ENCODE measurements at places on chromosomes 1 and 21.
A peak's percentile ranks its signal among the peaks of the same experiment; 100 is the strongest.

GRCh38 chr1:201358596-201358995 is 18.9 kb downstream of the TNNT2 start:
- DNase-seq, result no peak

- DNase-seq, result no peak
Observed at GRCh38 chr21:43280949-43281633, 112.3 kb downstream of the CRYAA start.

DNA sequence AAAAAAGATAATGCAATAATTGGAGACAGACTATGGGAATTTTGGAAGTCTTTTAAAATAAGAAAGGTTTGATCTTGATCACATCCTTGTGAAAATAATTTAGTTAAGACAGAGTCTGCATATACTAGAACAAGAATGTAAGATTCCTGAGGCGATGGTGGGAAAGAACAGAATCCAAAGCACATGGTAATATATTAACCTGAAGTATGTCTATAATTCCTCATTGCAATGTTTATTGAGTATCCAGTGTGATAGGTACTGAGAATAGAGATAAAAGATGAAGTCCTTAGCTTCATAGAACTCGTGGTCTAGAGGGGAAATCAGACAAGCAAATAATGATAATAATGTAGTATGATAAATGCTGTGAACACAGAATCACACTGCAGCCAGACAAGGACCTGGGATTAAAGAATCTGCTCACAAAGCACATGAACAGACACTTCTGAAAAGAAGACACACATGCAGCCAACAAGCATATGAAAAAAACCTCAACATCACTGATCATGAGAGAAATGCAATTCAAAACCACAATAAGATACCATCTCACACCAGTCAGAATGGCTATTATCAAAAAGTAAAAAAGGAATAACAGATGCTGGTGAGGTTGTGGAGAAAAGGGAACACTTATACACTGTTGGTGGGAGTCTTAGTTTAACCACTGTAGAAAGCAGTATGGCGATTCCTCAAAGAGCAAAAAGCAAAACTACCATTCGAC is 6.9 kb upstream of the ANGPTL3 start:
- no peak for DNase-seq

- DNase-seq, result peak; percentile 61
Observed at GRCh38 chr1:21594501-21594900, 74.7 kb downstream of the RAP1GAP start.

DNA sequence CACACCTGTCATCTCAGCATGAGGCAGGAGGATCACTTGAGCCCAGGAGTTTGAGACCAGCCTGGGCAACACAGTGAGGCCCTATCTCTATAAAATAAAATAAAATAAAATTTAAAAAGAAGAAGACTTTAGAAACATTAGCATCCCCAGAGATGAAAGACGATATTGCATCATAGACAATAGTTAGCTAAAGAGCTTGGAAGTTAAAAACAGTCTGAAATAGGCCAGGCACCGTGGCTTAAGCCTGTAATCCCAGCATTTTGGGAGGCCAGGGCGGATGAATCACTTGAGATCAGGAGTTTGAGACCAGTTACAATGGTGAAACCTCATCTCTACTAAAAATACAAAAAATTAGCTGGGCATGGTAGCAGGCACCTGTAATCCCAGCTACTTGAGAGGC is 59.3 kb downstream of the RIMS3 start:
- DNase-seq, result no peak

DNA sequence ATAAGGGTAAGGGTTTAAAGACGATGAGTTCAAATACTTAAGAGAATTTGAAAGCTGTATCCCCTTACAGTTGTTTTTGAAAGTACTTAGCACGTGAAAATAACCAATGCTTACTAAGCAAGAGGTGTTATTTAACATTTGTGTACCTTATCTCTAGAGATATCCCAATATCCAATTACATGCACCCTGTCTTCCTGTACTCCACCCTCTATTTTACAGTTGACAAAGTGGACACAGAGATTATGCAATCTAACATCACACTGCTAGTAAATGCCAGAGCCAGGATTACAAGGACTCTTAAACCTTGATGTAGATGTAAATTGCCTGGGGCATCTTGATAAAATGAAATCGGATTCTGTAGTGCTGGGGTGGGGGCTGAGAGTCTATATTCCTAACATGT is 72.0 kb downstream of the GDAP2 start:
- DNase-seq, result no peak

Measured in Daoy (cell line).